ENCODE measurements at places on chromosomes 11 and 22. TPM values are rescaled to one million over a fixed set of nuclear protein-coding genes. Genes with fewer than 3 reads are reported as not detected.

ELF5 gene
- polyA plus RNA-seq, result 59.6 TPM

OR52E8 gene
- not detected for polyA plus RNA-seq

CEND1 gene
- polyA plus RNA-seq, result 0.70 TPM

TMPRSS6 gene
- 0.42 TPM for polyA plus RNA-seq

DNA sequence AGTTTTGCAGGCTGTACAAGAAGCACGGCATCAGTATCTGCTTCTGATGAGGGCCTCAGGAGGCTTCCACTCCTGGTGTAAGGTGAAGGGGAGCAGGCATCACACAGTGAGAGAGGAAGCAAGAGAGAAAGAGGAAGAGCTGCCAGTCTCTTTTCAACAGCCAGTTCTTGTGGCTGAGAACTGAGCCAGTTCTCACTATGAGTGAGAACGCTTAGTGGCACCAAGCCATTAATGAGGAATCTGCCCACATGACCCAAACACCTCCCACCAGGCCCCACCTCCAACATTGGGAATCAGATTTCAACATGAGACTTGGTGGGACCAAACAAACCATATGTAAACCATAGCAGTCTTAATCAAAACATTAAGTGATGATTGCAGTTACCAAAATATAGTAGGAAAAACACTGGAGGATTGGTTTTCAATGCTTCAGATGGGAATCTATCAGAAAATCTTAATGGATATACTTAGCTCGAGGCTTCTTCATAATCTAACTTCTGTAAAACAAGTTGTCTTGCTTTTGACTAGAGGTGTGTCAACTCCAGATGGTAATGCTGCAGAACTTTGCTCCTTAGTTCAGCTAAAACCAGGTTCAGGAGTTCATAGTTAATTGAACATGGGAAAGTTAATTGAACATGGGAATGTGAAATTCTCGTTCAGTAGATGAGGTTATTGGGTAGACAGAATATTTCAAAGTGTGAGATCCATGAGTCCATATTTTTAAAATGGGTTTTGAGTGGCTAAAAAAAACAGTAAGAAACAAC lies 12.2 kb downstream of the FAR1 start:
- DNase-seq, result no peak

- DNase-seq, result no peak
Observed at GRCh38 chr11:83427501-83427900, 141.3 kb upstream of the CCDC90B start.

DNA sequence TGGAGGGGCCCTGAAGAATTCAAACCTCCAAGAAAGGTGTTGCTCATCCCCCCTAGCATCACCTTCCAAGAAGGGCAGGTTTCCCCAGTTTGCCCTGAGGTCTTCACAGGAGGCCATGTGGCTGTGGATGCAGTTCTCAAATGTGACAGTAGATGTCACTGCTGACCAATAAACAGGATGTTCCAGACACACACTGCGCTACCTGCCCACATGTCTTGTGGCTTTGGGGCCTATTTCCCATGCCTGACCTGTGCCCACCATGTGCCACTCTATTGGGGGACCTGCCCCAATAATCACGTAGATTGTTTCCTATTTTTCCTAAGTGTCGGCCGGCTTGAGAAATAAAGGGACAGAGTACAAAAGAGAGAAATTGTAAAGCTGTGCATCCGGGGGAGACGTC lies 4.5 kb downstream of the GSTT2 start:
- DNase-seq, result no peak

DNA sequence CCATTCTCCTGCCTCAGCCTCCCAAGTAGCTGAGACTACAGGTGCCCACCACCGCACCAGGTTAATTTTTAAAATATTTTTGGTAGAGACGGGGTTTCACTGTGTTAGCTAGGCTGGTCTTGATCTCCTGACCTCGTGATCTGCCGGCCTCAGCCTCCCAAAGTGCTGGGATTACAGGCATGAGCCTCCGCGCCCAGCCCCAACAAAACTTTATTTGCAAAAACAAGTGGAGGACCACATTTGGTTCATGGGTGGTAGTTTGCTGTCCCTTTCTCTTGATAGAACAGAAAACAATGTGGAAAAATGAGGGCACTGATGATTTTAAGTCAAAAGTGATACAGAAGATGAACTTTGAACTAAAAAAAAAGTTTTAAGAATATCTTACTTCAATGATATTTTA lies 121.8 kb upstream of the SERPIND1 start:
- DNase-seq, result no peak

- no peak for DNase-seq
Observed at GRCh38 chr11:101617735-101618332, 34.0 kb upstream of the TRPC6 start.

DNA sequence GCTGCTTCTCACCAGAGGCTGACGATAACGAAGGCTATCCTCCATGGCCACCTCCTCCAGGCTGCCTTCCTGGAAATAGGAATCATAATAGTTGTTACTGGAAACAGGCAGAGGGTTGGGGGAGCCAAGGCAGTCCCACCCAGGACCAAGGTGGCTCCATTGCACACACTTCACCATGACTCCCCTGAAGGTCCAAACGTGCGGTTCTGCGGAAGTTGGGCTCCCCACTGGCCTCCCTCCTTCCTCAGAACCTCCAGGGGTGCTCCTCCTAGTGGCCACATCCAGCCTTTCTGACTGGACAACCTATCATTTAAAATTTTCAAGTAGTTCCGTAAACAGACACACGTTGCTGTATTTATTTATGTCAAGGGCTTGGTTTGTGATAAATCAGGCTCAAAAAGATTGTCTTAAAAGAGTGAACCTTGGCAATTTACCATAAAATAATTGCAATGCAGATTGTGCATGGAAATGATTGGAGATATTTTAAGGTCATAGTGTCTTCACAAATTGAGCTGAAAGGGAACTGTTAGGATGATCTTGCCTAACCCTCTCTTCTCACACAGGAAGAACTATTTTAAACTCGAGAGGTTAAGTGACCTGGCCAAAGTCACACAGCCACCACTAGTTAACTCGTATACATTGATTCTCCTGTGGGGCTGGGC lies 1.4 kb upstream of the TCN2 start:
- no peak for DNase-seq

DNA sequence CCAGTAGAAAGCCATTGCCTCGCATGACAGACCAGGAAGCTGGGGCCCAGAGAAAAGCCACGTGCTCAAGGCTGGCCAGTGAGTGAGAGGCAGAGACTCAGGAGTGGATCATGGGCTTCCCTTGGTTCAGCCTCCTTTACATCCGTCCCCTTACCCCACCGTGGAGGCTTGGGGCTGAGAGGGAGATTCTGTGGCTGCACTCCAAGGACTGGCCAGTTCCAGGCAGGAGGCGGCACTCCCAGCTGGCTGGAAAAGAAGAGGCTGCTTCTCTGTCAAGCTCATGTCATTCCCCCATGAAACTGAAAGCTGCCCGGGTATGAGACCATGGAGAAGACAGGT lies 6.6 kb upstream of the ASCL2 start:
- no peak for DNase-seq

DNA sequence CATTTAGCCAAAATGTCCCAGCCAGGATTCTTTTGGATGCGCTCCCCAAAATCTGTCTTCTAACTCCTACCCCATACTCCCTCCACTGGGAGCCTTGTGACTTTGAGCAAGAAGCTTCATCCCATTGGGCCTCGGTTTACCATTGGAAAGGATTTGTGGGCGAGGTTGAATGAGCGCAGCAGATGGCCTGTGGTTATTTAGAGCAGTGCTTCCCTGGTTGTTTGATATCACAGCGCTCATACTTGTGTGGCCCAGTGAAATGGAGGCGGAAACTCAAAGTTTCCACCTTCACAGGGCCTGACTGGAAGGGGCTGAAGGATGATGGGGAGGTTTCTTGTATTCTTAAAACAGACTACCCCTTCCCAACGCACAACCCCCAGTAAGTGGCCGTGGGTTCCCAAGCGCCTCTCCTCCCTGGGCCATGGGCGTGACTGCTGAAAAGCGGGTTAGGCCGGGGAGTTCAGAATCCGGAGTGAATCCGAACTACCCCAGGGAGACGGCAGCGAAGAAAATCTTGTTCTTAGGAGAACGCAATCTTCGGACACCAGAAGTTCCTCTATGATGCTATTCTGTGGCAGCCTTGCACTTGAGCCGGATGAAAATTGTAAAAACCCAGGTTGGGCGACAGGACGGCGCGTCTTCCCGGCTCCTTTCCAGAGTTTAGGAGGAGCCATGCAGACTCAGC lies 1.2 kb upstream of the ATF4 start:
- no peak for DNase-seq

- no peak for DNase-seq
Observed at GRCh38 chr22:38754751-38755154, 1.0 kb downstream of the SUN2 start.

DNA sequence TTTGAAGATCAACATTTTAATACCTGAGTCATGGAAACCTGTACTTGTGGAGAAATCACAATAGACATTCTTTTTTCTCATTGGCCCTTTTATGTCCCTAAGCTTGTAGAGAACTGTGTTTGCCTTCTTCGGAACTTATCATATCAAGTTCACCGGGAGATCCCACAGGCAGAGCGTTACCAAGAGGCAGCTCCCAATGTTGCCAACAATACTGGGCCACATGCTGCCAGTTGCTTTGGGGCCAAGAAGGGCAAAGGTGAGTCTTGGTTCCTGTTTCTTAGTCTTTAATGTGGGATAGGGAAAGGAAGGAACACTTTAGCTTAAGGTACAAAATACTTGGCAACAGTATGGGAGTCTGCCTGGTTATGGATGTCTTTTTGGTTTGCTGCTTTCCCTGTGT lies 44.2 kb downstream of the CTNND1 start:
- DNase-seq, result no peak

DNA sequence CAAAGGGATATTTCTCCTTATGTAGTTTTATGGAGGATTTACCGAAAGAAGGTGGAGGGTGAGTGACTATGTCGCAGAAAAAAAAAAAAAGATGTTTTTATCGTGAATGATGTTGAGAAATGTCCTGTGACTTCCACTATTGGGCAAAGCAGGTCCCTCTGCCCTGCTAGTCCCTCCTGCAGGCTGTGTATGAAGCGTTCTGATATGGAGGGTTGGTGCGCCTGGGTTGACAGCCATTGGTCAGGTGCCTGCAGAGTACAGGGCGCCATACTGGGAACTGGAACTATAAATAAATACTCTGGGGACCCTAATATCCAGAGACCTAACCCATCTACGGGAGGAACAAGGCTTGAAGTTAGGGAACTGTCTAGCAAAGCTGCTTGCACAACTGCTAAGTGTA lies 1.5 kb downstream of the IL17RA start:
- DNase-seq, result no peak
